ENCODE measurements at places on chromosomes 6 and 20. TPM values are rescaled to one million over a fixed set of nuclear protein-coding genes. Genes with fewer than 3 reads are reported as not detected.

MEI4 gene
- total RNA-seq, result not detected

DNA sequence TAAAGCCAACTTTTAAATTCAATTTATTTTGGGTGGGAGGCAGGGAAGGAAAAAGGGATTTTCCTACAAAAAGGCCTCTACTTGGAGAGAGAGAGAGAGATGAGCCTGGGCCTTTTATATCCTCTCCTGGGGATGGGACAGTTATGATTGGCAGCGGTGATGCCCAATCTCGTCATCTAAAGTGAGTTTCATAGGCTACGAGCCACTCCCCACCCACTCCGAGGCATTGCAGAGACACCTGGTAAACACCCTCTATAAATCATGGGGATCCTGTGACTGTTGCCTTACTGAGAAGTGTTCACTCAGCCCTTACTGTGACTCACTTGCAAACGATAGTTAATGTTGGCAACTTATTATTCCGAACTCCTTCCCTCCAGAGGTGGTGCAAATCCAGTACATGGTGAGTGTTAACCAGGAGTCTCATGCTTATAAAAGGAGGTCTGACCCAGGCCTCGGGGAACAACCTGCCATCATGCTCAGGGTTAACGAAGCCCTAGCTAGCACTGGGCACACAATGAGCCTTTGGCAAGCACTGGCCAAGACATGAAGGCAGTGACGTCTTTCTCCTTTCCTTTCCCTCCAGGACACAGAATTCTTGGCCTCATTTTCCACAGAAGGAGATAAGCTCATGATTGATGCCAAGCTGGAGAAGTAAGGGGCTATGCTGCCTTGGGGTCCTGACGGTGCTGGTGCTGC is 20.5 kb downstream of the BPIFB4 start:
- H3K4me1 ChIP-seq, result no peaks in the 10 kb centered on the region
- H3K27ac ChIP-seq, result no peak overlapping the region
- no peaks in the 10 kb centered on the region for H3K36me3 ChIP-seq
- no peaks in the 10 kb centered on the region for H3K27me3 ChIP-seq

BMP5 gene
- total RNA-seq, result not detected

GRCh38 chr20:46375771-46376170 is 30.6 kb downstream of the ELMO2 start:
- H3K36me3 ChIP-seq, result peaks cover 82% of the 10 kb centered on the region
- no peaks in the 10 kb centered on the region for H3K4me1 ChIP-seq
- H3K27ac ChIP-seq, result peak overlapping the region; percentile 14
- no peak overlapping the region for H3K4me3 ChIP-seq
- no peak for DNase-seq

DNA sequence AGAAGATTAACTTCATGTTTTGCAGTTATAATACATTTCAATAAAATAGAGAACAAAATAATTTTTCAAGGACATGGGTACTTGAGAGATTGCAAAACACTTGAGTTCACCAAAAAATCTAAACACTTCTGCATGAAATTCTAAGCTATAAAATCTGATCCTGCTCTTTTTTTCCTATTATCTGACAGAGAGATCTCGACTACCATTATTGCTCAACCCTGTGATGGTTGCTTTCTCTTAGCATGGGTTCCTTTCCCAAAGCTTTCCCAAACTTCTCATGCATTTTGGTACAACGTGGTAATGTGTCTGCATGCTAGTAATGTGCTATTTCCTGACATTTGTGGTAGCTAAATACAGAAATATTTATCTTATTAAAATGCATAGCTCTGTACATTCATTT is 1243.1 kb upstream of the ADGRB3 start:
- no peaks in the 10 kb centered on the region for H3K36me3 ChIP-seq
- H3K27ac ChIP-seq, result no peak overlapping the region
- H3K4me3 ChIP-seq, result no peak overlapping the region
- no peaks in the 10 kb centered on the region for H3K27me3 ChIP-seq
- DNase-seq, result no peak
- no peaks in the 10 kb centered on the region for H3K4me1 ChIP-seq

GRCh38 chr6:106495014-106495413 is 134.3 kb downstream of the RTN4IP1 start:
- H3K27me3 ChIP-seq, result peaks cover 14% of the 10 kb centered on the region
- DNase-seq, result no peak
- no peak overlapping the region for H3K4me3 ChIP-seq
- no peak overlapping the region for H3K27ac ChIP-seq
- peaks cover 4% of the 10 kb centered on the region for H3K4me1 ChIP-seq
- no peaks in the 10 kb centered on the region for H3K36me3 ChIP-seq

- DNase-seq, result no peak
- H3K36me3 ChIP-seq, result no peaks in the 10 kb centered on the region
- no peaks in the 10 kb centered on the region for H3K27me3 ChIP-seq
- H3K27ac ChIP-seq, result no peak overlapping the region
- H3K4me3 ChIP-seq, result no peak overlapping the region
These were observed 2.4 kb downstream of the FLRT3 start for GRCh38 chr20:14335052-14335451.

GRCh38 chr20:50146732-50147662 is 6.5 kb downstream of the PEDS1 start:
- peak; percentile 85 for DNase-seq
- H3K4me3 ChIP-seq, result peak overlapping the region; percentile 76
- H3K4me1 ChIP-seq, result peaks cover 76% of the 10 kb centered on the region
- peaks cover 60% of the 10 kb centered on the region for H3K36me3 ChIP-seq

- no peaks in the 10 kb centered on the region for H3K4me1 ChIP-seq
- H3K27ac ChIP-seq, result no peak overlapping the region
- H3K27me3 ChIP-seq, result peaks cover 17% of the 10 kb centered on the region
- H3K36me3 ChIP-seq, result no peaks in the 10 kb centered on the region
These were observed 61.6 kb downstream of the KCNB1 start for GRCh38 chr20:49420811-49421295.

DNA sequence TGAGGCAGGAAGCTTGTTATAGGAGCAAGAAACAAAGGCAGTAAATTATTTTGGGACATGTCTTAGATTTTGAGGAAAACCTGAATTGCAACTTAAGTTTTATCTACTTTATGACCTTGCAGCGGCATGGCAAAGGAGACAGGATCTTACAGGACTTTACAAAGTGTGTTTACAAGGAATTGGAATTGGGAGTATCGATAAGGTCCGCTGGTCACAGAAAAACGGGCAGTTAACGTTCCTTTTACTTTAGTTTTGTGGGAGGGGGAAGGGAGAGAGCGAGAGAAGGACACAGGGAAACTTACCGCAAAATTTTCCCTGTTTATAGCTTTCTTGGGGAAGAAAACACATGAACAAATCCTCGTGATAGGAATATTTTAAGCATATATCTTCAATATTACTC is 1607.2 kb downstream of the GRIK2 start:
- H3K4me3 ChIP-seq, result no peak overlapping the region
- DNase-seq, result no peak
- H3K4me1 ChIP-seq, result no peaks in the 10 kb centered on the region

SMPDL3A gene
- 0.13 TPM for total RNA-seq

DNA sequence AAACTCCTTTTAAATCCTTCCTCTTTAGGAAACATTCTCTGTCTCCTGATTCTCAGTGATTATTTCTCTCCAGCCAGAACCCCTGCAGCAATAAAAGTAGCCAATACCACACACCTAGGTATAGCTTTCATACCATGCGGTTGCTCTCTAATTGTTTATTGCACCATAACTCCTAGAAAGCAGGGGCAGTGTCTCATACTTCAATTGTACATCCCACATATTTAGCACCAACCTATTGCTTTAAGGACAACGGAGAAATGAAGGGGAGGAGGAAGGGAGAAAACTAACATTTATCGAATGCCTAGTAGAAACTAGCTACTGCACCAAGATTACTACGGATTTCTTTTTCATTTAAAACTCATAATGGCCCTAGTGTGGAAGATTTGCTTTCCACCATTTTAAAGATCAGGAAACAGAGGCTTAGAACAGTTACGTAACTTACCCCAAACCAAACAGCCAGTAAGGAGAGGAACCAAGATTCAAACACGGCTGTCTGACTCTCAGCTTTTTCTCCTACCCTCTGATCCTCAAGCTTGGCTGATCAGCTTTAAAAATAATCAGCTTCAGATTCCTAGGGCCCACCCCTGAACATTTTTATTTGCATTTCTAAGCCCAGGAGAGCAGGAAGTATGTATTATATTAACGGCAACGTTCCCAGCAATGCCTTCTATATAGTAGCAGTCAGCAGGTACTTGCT is 43.4 kb upstream of the ATXN1 start:
- DNase-seq, result no peak
- H3K4me3 ChIP-seq, result no peak overlapping the region
- H3K36me3 ChIP-seq, result no peaks in the 10 kb centered on the region

DNA sequence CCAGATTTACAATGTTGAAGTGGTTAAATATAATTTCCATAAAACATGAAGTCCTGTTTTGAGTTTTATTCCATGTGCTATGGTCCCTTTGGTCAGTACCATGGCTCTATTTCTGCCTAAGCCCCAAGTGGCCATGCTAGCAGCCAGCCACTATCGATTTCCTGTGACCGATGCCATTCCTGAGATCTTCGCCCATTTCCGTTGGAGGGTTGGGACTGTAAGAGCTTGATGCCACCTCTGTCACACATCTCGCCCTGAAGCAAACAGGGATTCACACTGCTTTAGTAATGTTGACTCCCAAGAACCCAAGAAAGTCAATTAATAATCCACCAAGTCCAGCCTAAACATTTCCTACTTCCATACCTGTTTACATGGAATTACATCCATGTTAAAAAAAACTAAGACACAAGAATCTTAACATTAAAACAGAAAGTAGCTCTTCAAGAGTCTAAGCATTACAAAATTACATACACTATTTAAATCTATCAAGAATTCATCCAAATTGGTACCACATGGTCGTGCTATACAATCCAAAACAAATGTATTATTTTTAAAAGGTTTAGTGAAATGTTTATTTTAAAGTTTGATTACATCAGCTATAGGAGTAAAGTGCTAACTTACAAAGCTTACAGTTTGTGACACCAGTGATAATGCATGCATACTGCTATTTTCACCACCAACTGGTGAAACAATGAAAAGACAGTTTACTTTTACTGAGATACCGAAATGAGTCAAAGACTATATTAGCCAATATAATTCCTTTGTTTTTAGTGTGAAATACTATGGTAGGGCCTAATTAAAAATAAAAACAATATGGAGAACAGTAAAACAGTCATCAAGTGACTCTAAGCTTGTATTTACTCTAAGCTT is 2.5 kb downstream of the RBM39 start:
- peak overlapping the region; percentile 78 for H3K27ac ChIP-seq
- no peaks in the 10 kb centered on the region for H3K27me3 ChIP-seq
- DNase-seq, result no peak
- H3K4me3 ChIP-seq, result peak overlapping the region; percentile 98
- peaks cover 63% of the 10 kb centered on the region for H3K36me3 ChIP-seq
- H3K4me1 ChIP-seq, result peaks cover 54% of the 10 kb centered on the region

- no peak overlapping the region for H3K27ac ChIP-seq
- H3K4me3 ChIP-seq, result no peak overlapping the region
- H3K27me3 ChIP-seq, result peaks cover 19% of the 10 kb centered on the region
- DNase-seq, result no peak
- H3K4me1 ChIP-seq, result no peaks in the 10 kb centered on the region
These were observed 11.2 kb upstream of the UNC93A start for GRCh38 chr6:167279766-167280446.

GRCh38 chr6:33696548-33697518 is 14.7 kb downstream of the UQCC2 start:
- H3K4me1 ChIP-seq, result peaks cover 84% of the 10 kb centered on the region
- no peaks in the 10 kb centered on the region for H3K27me3 ChIP-seq
- peaks cover 75% of the 10 kb centered on the region for H3K36me3 ChIP-seq
- peak overlapping the region; percentile 97 for H3K27ac ChIP-seq

PTK7 gene
- 0.23 TPM for total RNA-seq

MLN gene
- total RNA-seq, result not detected

DNA sequence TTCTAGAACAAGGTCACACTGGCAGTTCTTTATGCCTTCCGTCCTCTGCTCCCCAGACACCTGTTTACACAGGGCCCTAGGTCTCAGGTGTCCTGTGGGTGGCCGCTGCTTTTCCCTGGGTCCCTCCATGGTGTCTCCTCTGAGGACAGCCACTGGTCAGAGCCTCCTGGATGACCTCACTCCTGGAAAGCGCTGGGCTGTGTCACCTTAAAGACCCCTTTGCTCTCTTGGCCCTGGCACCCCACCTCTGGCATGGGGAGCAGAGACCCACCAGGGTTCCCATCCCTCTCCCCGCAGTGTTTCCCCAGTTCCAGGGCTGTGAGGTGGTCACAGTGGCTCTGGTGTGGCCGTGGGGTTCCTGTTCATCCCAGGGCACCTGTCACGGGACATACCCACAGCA is 33.9 kb downstream of the NTSR1 start:
- no peaks in the 10 kb centered on the region for H3K36me3 ChIP-seq
- DNase-seq, result no peak
- H3K27me3 ChIP-seq, result peaks cover 30% of the 10 kb centered on the region
- peaks cover 49% of the 10 kb centered on the region for H3K4me1 ChIP-seq

GRCh38 chr20:32570401-32571190 is 14.5 kb downstream of the NOL4L start:
- H3K36me3 ChIP-seq, result no peaks in the 10 kb centered on the region
- H3K27me3 ChIP-seq, result no peaks in the 10 kb centered on the region
- no peak overlapping the region for H3K4me3 ChIP-seq
- no peak overlapping the region for H3K27ac ChIP-seq

IL20RA gene
- not detected for total RNA-seq

OOEP gene
- 0.33 TPM for total RNA-seq

LRFN2 gene
- total RNA-seq, result not detected

GRCh38 chr6:113871975-113872374 is 14.8 kb downstream of the MARCKS start:
- peaks cover 5% of the 10 kb centered on the region for H3K4me1 ChIP-seq
- DNase-seq, result no peak
- H3K4me3 ChIP-seq, result no peak overlapping the region
- no peaks in the 10 kb centered on the region for H3K36me3 ChIP-seq

BPI gene
- not detected for total RNA-seq

SNAP25 gene
- 0.18 TPM for total RNA-seq

NNAT gene
- total RNA-seq, result not detected

HLA-DRB5 gene
- 12.7 TPM for total RNA-seq

GRCh38 chr6:15242503-15242902 is 3.4 kb upstream of the JARID2 start:
- no peak overlapping the region for H3K4me3 ChIP-seq
- no peaks in the 10 kb centered on the region for H3K27me3 ChIP-seq
- no peak overlapping the region for H3K27ac ChIP-seq
- DNase-seq, result no peak

GRCh38 chr20:35273449-35274171 is 4.3 kb downstream of the MMP24OS start:
- H3K4me3 ChIP-seq, result no peak overlapping the region
- no peak for DNase-seq
- no peaks in the 10 kb centered on the region for H3K27me3 ChIP-seq
- peaks cover 22% of the 10 kb centered on the region for H3K4me1 ChIP-seq

NRSN1 gene
- not detected for total RNA-seq

DNAH8 gene
- 0.03 TPM for total RNA-seq

GRCh38 chr6:159174263-159174969 is 5.2 kb downstream of the FNDC1 start:
- H3K27ac ChIP-seq, result no peak overlapping the region
- no peaks in the 10 kb centered on the region for H3K36me3 ChIP-seq
- peak; percentile 74 for DNase-seq

GRCh38 chr6:64664480-64664879 is 1028.9 kb downstream of the PHF3 start:
- no peak overlapping the region for H3K4me3 ChIP-seq
- H3K4me1 ChIP-seq, result no peaks in the 10 kb centered on the region
- H3K36me3 ChIP-seq, result no peaks in the 10 kb centered on the region
- DNase-seq, result no peak
- H3K27ac ChIP-seq, result no peak overlapping the region

WFDC10B gene
- not detected for total RNA-seq

Data from activated CD4-positive, alpha-beta memory T cell treated with anti-CD3 and anti-CD28 coated beads, Interleukin-2, amount 10 ng/mL, durations not matched to agents 7 days and 5 days (primary cell).